ENCODE measurements at places on chromosomes 2 and 18.
A peak's percentile ranks its signal among the peaks of the same experiment; 100 is the strongest.

DNA sequence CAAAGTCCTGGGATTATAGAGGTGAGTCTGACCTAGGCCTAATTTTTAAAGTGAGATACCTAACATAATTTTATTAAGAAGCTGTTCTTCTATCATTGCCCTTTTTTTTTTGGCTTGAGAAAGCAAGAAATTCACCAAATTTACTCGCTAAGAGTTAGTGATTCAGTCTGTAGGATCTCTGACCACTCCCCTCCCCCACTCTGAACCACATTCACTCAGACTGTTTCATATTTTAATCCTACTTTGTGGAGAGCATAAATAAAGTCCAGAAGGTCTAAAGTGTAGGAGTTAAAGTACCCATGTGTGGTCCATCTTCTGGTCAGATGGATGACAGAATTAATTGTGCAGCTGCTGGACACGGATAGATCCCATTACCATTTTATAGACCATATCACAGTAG lies 115.8 kb upstream of the MGAT5 start:
- DNase-seq: no peak

GRCh38 chr2:105541189-105542050 lies 142.6 kb upstream of the FHL2 start:
- DNase-seq: no peak

DNA sequence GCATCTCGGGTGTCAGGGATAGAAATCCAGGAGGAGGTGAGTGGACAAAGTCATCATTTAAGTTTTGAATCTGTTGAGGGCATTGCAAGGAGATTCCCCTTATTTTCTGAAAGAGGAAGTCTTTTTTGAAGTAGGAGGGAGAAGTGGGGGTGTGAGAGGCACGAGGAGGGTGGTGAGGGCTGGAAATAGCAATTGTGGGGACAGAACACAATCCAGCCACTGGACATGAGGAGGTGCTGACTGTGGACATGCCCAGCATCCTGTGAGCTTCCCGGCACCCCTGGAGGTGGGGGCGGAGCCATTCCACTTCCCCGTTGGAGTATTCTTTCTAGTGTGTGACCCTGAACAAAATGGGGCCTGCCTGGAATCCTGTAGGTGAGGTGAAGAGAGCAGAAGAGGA lies 310.7 kb upstream of the EPAS1 start:
- no peak for DNase-seq

DNA sequence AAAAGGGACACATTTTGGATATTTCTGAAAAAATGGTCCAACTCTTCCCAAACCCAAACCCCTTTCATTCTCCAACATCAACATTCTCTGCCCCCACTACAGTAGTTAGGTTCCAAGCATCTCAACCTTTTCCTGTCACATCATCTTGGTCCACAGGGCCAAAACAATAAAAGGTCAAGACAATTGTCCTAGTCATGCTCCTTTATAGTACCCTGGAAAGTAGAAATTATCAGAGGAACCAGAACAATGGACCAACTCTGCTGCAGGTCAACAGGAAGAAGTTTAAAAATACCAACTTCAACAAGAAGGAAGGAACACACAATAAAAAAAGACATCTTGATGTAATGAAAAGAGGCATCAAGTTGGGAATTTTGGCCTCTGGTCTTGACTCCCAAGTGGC lies 36.1 kb downstream of the CLASP1 start:
- DNase-seq: no peak

DNA sequence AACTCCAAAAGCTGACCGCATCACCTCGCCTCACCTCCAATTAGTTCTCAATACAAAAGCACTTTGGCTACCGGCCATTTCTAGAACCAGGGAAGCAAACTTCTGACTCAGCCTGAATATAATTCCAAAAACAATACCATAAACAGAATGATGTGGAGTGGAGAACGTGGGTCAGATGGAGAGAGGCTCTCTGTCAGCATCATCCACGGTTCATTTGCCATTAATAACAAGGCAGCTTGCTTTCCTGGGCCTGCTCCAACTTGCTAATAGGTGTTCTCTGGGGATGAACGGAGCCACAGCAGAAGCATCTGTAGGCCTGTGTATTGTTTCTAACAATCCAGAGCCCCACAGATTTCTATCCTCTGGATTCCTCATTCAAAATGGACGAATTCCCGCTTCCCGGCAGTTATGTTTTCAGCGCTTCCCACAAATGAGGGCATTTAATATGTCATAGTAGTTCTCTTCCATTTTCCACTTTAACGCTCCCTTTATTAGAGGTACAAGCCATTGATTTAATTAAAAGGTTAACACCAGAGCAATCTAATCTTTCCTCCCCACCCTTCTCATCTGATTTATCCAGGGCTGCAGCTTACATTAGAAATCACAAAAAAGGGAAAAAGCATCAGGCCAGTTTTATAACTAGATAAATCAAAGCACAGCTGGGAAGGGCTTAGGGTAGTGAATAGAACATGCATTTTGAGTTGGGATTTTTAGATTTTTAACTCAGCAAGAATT lies 23.2 kb upstream of the CNTNAP5 start:
- DNase-seq: peak; percentile 63

- no peak for DNase-seq
Measured at GRCh38 chr18:59639821-59640220, 57.4 kb downstream of the CCBE1 start.

DNA sequence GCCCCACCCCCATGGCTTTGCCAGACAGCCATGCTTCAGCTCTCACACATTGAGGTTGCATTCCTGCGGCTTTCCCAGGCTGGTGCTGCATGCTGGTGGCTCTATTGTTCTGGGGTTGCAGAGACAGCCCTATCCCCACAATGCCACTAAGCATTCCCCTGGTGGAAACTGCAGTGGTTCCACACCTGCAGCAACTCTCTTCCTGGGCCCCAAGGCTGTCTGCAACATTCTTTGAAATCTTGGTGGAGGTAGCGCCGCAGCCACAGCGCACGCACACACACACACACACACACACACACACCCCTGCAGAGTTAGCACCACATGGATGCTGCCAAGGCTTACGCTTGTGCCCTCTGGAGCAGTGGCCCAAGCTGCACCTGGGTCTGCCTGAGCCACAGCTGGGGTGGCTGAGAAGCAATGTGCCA lies 21.4 kb downstream of the SFXN5 start:
- DNase-seq: no peak

DNA sequence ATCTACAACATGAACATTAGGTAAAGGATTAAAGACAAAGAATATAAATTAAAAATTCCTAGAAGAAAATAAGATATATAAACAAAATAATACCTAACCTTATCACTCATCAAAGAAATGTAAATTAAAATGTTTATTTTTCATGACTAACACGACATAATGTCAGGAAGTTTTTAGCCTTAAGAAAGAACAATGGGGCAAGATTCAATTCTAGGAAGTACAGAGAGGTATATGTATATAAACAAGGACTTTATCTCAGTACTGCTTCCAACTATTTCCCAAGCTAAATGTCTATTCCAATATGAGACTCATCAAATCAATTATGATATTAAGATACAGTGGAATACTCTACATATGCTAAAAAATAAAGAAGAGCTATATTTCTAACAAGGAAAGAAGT lies 44.1 kb downstream of the TTC21B start:
- no peak for DNase-seq

DNA sequence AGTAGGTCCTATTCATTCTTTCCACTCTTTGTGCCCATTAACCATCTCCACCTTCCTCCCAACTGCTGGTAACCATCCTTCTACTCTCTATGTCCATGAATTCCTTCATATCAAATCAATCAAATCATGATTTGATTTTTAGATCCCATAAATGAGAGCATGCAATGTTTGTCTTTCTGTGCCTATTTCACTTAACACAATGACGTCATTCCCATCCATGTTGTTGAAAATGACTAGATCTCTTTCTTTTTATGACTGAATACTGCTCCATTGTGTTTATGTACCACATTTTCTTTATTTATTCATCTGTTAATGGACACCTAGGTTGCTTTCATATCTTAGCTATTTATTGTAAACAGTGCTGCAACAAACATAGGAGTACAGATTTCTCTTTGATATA lies 827.3 kb upstream of the NRXN1 start:
- DNase-seq: no peak

DNA sequence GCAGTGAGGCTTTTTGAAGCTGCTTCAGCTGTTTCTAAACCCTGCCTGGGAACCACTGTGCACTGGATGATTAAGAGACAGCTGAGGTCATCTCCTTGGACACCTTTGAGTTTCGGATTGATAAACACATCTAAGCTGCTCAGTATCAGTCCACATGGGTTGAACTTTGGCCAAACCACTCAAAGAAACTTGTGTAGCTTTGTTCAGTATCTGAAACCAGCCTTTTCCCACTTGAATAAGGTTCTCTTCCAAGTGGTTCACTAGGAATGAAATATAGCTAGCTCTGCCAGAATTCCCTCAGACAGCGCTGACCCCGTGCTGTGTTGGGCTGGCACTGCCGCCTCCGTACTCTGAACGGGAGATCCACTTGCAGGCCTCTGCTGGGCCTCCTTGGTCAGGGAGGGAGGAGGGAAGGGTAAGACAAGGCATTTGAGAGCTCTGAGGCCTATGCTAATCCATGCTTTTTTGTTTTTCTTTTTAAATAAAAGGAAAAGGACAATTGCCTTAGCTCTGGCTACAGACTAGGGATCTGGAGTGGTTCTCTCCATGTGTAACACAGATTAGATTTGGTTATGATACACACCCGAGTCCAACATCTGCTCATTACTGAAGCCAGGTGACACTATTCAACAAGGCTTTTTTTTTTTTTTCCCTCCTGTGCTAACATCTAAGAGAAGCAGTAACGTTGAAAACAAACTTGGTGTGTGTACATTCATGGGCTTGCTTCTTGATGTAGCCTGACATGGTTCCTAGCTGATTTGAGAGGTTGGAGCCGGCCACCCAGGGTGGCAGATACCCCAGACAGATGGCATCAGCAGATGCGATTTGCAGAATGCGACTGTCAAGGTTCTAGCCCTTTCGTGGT lies 67.7 kb downstream of the NCK2 start:
- no peak for DNase-seq

GRCh38 chr2:196480653-196481323 lies 158.7 kb upstream of the CCDC150 start:
- DNase-seq: no peak

DNA sequence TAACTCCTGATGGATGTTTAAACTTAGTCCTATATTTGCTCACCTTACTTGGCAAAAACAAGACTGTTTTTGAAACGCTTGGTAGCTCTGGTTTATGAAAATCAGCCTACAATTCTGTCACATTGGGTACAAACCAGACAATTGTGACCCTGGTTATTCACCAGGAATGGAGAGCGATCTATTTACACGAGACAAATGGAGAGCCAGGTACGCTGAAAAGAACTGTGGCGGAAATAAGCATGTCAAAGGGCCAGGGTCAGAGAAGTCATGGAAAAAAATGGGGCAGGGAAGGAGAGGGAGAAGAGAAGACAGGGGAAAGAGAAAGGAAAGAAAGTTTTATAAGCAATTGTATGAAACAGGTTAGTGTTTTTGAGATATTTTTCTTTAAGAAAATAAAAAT lies 119.5 kb upstream of the ZFP36L2 start:
- no peak for DNase-seq

DNA sequence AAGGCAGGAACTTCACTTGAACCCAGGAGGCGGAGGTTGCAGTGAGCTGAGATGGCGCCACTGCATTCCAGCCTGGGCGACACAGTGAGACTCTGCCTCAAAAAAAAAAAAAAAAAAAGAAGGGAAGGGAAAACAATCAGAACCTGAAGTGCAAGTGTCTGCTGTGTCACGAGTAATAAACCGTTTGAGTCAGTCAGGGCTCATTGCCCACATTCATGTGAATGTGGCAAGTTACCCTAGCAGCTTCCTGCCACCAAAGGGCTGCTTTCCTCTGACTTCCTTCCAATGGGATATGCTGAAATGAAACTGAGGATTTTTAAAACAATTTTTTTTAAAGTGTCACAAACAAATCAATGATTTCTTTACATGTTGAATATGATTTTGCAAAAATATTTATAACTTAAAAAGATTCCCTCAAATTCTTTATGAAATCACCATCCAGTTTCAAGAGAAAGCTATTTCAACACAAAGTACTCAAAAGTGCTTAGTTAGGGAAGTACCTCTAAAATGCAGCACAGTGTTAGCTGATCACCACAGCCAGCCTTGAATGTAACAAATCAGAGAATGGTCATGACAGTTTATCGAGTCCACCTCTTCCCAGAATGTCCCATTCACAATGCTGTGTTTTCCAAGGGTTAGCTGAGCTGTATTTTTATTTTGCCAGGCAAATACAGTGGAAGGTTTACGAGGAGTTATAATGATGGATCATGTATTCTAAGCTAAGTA lies 36.4 kb downstream of the WDSUB1 start:
- DNase-seq: no peak

- no peak for DNase-seq
Measured at GRCh38 chr18:11565716-11566115, 43.7 kb upstream of the SLC35G4 start.

DNA sequence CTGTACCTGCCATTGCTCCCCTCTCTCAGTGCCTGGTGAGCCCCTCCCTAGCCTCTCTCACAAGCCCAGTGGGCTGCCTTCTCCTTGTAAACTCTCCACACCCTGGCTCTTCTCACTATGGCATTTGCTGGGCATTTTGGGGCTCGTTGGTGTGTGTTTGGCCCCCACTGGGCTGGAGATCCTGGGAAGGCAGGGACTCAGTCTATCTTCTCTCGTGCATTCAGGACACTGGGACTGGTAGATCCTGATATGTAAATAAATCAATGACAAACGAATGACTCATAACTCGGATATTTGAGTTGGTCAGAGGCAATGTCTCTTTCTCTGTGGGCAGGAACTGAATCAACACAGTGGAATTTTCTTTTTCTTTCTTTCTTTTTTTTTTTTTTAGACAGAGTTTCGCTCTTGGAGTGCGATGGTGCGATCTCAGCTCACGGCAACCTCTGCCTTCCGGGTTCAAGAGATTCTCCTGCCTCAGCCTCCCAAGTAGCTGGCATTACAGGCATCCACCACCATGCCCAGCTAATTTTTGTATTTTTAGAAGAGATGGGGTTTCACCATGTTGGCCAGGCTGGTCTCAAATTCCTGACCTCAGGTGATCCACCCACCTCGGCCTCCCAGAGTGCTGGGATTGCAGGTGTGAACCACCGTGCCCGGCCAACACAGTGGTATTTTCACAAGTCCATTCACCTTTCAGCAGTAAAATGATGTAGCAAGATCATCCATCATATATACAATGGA lies 144.6 kb upstream of the SPRED2 start:
- DNase-seq: no peak

- no peak for DNase-seq
Measured at GRCh38 chr2:148184976-148185375, 164.1 kb downstream of the MBD5 start.

DNA sequence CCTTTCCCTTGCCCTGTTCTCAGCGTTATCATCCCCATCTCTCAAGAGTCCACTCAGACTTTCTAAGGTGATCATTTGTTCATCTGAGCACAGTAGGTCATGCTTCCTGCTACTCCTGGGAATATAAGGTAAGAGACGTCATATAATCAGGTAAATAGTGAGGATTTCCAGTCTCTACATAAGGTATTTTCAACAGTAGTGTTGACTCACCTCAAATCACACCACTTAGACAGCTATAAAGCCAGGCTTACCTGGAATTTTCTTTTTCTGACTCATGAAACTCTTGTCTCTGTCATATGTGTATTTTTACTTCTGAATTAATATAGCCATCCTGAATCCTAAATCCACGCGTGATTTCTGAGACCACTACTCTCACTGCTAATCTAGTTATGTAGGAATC lies 443.2 kb downstream of the ARHGAP15 start:
- DNase-seq: no peak

GRCh38 chr2:239711911-239712570 lies 311.2 kb upstream of the HDAC4 start:
- peak; percentile 52 for DNase-seq

Data from left forelimb (tissue), 1 donor.